ENCODE measurements at places on chromosomes 12 and 14.

- no peak for DNase-seq
Observed at GRCh38 chr12:66203820-66204219, 14.8 kb downstream of the IRAK3 start.

- DNase-seq, result peak; percentile 9
Observed at GRCh38 chr12:460261-461230, 807 bp downstream of the B4GALNT3 start.

DNA sequence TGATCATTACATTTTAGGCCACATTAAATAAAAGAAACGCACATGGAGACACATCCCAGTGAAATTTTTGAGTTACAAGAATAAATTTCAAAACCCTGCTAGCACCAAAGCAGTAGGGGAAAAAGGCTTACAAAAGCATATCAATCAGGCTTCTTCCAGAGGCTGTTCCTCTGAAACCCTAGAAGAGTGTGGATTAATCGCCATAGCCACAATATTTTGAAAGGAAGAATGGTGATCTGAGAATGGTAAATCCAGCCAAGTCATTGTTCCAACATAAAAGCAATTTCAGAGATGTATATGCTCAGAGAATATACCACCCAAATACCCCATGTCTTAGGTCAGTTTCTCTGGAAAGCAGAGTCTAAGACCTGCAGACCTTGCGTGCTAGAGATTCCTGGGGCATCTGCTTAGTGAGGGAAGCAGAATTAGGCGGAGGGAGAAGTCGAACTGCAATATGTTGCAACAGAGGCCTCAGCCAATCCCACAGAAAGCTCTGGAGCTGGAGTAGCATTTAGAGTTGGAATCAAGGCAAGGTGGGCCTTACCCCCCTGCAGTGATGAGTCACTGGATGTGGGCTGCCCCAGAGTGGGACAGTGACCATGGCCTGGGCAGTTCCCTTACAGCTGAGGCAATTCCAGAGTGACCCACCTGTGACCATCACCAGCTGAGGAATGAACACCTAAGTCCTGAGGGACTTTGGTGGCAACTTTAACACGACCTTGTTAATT lies 125.2 kb downstream of the NTF3 start:
- DNase-seq, result no peak

DNA sequence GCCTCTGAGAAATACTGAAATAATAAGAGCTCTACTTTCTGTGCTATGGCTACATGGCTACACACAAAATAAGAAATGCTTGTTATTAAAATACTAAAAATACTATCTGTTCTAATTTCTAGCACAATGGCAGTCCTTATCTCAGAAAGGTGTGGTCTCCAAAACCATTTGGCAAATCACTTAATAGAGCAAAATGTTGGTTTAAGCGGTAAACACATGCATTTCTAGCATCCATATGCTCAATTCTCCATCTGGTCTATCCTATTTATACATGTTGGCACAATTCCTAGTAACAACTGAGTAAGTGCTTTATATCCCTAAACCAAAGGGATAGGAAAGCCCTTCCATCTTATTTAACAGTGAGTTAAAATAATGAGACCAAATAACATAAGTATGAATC lies 107.0 kb downstream of the PAPLN start:
- no peak for DNase-seq

GRCh38 chr14:38285962-38286361 lies 30.1 kb upstream of the CLEC14A start:
- no peak for DNase-seq

All from stimulated activated CD8-positive, alpha-beta memory T cell treated with anti-CD3 and anti-CD28 coated beads, Interleukin-4, amount 100 ng/mL, for 24 hours (primary cell).